ENCODE measurements at places on chromosomes 13 and 19.
A peak's percentile ranks its signal among the peaks of the same experiment; 100 is the strongest.

GRCh38 chr19:47096100-47096704, 17.4 kb downstream of the ZC3H4 start:
- DNase-seq: no peak

- peak; percentile 94 for DNase-seq
These were observed 285.8 kb upstream of the PCDH9 start for GRCh38 chr13:67515895-67516294.

DNA sequence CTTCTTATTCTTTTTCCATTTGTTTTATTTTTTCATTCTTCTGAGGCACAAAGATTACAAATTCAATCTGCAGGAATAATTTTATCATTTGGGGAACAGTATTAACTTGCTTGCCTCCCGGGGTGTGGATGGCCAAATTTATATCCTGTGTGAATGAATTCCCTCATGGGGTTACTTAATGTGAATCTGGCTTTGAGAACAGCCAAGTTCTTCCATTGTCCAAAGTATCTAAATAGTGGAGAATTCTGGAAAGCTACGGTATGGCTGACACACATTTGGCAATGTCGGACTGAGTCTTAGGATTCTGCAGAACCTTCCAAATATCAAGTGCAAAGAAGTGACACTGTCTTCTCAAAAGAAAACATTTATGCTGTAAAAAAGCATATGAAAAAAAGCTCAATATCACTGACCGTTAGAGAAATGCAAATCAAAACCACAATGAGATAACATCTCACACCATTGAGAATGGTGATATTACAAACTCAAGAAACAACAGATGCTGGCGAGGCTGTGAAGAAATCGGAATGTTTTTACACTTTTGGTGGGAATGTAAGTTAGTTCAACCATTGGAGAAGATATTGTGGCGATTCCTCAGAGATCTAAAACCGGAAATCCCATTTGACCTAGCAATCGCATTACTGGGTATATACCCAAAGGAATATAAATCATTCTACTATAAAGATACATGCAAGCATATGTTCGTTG, 620.2 kb downstream of the EFNB2 start:
- DNase-seq: no peak

- no peak for DNase-seq
These were observed 954 bp upstream of the RASIP1 start for GRCh38 chr19:48741129-48741999.

DNA sequence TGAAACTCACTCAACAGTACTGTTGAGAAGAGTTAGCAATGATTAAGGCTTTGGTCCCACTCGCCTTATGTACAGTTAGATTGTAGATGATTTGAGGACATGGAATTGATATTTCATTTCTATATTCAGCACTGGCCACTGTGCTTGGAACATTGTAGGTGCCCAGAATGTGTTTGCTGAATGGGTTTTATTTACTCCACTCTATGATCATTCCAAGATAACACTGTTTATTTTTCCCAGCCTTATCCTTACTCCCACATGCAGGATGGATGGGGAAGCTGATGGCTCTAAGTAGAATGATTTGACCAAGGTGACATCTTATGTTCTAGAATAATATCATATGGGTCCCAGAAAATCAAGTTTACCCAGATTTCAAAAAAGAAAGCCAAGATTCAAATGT, 124.6 kb upstream of the RXFP2 start:
- DNase-seq: no peak

DNA sequence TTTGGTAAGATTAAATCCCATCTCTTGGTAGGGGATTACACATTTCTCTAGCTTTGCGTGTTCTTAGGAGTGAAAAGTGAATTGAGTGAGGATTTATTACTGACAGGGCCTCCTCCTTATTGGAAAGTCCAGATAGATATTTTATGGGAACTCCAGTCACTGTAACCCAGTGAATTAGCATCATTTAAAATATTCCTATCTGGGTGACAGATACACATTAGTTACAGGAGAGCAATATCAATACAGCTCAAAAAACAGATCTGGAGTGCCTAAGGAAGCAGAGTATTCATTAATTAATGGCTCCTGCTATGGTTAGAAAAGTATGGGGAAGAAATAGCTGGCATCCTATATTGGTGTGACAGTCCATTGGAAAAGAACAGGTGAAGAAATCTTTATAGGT, 248.2 kb downstream of the SLITRK6 start:
- no peak for DNase-seq

DNA sequence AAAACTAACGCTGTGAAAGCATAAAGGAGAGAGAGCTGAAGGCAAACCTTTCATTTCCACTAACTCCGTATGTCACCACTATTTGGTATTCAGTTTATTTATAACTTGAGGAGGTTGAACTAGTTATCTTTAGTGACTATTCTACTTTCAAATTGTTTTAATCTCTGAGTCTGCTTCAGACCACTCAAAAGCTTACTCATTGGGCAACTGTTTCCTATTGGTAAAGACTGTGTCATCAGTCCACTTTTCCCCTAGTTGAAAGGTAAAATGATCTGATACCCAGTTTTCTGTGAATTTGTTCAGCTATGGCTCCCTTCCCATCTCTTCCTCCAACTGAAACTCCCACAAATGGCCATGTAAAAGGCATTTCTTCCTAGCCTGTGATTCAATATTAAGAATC, 39.1 kb downstream of the TEX26 start:
- no peak for DNase-seq

GRCh38 chr13:89923052-89923451, 1424.4 kb upstream of the MIR17HG start:
- DNase-seq: no peak

DNA sequence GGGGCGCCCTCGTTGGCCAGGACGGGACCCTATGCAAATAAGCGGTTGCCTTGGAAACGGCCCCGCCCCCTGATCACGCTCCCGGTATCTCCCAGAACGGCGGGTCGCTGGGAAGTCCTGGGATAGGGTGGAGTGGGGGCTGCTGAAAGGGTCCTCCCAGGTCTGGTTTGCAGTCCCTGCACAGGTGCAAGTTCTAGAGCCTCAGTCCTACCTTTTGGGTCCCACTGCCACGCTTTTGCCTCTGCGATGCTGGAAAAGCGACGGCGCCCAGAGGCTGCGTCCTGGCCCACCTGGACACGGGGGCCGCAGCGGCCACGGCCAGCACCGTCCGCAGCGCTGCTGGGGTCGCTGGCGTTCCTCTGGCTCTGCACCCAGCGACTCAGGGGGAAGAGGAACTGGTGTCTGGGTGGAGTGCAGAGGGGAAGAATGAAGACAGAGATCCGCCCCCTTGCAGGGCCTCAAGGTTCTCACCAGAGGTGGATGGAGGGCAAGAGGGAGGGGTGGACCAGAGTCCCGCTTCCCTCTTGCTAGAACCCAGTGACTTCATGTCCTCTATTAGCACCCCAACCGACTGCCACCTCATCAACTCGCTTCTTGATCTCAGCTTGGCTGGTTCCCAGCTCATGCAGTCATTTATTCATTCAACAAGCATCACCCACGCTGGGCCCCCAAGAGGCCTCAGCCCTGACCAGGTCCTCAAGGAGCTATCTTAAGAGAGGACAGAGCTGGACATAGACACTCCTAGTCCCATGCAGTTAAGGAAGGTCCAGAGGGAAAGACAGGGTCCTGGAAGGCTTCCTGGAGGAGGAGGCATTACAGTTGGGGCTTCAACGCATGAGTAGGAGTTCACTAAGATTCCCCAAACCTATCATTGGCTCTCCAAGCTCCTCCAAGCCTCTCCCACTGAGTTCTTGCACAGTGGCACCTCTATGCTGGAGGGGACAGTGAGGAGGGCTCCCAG, at the start of gene LRRC25:
Gene LRRC25, minus strand, starts transcription at position 381 of the 961 bp plus-strand sequence. CDS start 659 bp downstream, outside the sequence.
- DNase-seq: no peak

GRCh38 chr13:113187263-113187669, 21.2 kb downstream of the PCID2 start:
- peak; percentile 93 for DNase-seq

DNA sequence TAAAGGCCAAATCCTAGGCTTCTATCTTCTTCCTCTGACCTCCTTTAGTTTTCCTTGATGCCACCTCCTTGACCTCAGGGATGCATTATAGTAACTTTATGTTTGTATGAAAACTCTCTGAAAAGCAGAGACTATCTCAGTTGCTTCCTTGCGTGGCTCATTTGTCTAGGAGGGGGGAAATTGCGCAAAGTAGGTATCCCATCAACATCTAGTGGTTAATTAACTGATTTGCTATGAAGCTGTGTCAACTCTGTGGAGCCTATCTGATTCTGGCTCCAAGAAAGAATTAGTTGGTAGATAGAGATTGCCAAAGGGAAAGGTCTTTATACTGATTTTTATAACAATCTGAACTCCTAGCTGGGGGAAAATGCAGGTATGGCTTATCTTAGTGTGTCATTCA, 82.1 kb upstream of the FRY start:
- DNase-seq: no peak

- no peak for DNase-seq
These were observed 3.9 kb downstream of the SPIB start for GRCh38 chr19:50422397-50423278.

GRCh38 chr13:69903081-69903480, 204.5 kb upstream of the ATXN8OS start:
- peak; percentile 94 for DNase-seq
